ENCODE measurements at places on chromosomes 5 and 9.

DNA sequence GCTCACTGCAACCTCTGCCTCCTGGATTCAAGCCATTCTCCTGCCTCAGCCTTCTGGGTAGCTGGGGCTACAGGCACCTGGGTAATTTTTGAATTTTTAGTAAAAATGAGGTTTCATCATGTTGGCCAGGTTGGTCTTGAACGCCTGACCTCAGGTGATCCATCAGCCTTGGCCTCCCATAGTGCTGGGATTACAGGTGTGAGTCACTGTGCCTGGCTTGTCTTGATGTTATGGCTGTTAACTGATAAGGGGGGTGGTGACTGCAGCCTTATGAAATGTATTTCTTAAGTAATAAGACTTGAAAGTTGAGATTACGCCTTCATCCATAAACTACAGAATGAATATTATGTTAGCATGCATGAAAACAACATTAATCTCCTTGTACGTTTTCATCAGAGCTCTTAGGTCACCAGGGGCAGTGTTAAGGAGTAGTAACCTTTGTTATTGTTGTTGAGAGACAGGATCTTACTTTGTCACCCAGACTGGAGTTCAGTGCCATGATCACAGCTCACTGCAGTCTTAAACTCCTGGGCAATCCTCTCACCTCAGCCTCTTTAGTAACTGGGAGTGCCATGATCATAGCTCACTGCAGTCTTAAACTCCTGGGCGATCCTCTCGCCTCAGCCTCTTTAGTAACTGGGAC, 148.3 kb downstream of the ATP10B start:
- no peak for DNase-seq

DNA sequence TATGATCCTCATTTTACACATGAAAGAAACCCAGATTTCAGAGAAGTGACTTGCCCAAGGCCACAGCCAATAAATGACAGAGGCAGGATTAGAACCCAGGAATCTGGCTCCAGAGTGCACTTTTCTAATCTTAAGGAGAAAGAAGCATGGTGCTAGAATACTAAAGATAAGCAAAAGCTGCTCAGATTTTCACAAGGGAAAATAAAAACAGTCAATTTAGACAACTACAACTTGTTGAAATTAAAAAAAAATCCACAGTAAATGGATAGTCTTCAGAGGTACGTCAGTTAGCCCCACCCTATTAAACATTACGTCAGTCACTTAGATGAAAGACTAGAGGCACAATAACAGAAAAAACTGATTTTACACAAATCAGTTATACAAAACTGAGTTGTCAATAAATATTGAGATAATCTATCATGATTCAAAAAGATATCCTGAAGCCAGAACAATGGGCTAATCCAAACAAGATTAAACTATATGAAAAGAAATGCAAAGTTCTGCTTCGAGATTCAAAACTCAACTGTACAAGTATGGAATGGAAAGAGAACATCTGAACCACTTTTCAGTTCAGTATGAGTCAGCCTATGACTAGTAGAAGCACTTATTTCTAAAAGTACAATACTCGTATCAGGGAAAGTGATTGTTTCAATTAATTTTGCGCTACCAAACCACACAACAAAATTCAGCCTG, 9.3 kb downstream of the TMEM245 start:
- no peak for DNase-seq

DNA sequence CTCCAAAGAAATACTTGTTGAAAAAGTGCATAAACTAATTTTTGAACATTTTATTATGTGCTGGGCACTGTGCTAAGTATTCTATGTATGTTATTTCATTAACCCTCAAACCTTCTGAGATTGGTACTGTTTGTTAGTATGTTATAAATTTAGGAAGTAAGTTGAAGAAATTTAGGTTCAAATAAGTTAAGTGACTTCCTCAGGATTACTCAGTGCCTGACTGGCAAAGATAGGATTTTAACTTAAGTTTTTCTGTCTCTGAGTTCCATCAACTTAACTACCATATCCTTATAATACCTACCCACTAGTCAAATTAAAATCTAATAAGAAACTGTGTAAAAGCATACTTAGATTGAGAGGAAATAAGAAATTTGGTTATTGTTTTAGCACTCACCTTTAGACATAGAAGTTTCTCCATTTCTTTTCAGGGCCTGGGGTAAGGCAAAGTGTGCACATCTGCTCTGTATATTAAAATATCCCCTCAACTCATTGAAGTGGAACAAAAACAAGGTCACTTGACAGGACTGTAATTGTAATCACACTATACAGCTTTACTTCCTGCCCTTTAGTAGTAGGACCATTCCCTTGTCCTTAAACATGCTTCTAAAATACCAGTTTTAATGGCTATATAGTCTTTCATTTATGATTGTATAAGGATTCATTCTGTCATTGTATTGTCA, 15.2 kb downstream of the TGFBR1 start:
- DNase-seq, result no peak

- no peak for DNase-seq
Measured at GRCh38 chr5:62779010-62779422, 200.4 kb downstream of the LRRC70 start.

- DNase-seq, result no peak
Measured at GRCh38 chr9:8011974-8012373, 212.4 kb upstream of the DMAC1 start.

DNA sequence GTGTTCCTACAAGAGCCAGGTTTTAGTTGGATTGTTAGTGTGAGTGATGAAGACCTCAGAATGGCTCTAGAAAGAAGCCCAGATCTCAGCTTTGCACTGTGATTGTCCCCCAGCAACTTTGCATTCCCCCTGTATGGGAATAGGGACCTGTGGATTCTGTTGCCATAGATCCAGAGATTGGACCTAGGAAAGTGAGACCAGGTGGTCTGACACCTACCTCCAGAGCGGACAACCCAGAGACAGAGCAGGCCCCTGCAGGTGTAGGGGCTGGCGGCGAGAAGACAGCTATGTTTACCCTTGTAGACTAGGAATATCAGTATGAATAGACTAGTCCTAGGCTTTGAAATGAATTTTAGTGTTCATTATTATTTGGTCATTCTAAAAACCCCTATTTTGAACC, 53.6 kb downstream of the IRF1 start:
- no peak for DNase-seq

DNA sequence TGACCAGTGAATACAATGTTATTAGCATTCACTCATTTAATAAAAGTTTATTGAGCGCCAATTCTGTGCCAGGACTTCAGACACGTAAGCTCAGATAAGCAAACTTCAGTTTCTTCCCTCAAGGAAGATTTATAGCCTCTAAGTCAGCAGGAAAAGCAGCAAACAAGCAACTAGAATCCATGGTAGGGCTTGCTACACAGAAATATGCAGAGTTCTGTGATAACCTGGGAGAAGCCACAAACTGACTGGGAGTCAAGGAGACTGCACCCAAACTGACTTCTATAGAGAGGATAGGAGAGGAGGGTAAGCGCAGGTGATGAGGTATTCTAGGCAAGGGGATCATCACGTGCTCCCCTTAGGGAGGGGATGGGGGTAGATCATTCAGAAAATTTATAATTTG, 1.4 kb upstream of the OGN start:
- no peak for DNase-seq

DNA sequence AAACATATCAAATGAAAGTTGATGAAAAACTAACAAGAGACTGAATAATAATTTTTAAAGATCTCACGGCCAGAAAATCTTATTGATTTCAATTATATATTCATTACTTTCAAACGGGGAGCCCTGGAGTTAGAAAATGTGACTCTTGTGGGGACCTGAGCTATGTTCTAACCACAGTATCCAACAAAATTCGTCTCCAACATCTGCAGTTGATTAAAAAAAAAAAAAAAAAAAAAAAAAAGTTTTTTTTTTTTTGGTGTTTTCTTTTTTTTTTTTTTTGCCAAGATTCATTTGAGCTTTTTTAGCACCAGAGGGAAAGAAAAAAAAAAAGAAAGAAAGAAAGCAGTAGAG, 144.3 kb upstream of the PIK3R1 start:
- DNase-seq, result no peak

DNA sequence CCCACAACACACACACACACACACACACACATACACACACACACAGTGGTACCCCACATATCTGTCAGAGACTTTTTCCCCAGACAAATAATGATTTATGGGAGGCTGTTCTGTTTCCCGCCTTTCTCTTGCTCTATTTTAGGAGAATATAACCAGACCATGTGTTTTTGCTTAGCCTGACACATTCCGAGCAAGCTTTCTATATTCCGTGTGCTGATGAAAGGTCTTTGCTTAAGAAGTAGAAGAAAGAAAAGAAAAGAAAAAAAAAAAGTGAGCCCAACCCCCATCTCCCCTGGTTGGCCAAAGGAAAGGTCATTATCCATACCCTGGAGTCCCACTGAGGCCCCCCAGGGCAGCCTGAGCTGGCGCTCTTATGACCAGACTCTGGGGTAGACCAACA, 338.6 kb downstream of the SLIT3 start:
- no peak for DNase-seq

DNA sequence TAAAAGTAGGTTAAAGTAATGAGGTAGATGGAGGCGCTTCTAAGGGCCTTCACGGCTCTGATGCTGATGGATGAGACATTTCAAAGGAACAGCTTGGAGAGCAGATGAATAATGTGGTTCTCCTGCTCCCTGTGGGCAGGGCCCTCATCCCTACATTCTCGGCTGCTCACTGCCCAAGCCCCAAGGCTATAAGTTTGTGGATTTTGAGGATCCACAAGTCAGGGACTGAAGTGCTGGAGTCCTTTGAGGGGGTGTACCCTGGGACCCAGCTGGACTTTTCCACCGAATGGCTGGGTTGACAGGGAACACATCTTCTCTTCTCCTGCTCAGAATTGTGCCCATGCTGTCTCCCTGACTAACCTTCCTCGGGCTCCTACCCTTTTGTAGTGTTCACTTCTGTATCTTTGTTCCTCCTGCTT, 21.4 kb upstream of the CXCL14 start:
- DNase-seq, result no peak

DNA sequence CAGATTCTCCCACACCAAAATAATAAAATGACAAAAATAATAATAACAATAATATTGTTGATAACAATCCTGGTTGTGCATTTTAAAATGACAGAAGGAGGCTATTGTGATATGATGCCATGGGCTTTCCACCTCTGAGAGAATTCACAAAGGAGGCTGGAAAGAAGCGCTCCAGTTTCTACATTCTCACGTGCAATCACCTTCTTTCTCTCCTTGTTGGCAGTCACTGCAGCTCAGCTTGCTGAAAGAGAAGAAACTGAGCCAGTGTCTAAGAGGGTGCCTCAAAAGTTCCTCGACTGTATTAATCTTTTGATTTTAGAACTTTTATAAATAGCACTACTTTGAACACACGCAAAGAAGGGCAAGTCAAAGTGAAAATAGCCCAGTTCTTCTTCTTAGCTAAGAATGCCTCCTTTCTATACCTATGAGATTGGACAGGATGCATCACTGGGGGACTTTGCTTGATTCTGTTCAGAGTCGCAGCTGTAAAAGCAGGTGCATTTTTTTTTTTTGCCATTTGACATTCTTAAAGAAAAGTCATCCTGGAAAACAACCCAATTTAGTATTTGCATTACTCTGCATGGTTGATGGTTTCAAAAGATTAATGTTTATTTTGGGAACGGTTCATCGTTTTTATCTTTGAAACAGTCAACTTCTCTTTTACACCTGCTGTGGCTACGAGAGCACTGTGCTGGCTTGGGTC, 12.4 kb upstream of the SUB1 start:
- DNase-seq, result no peak

- DNase-seq, result no peak
Measured at GRCh38 chr5:35799181-35799580, 57.5 kb upstream of the IL7R start.

- DNase-seq, result no peak
Measured at GRCh38 chr9:122860319-122861142, 32.1 kb upstream of the PDCL start.

DNA sequence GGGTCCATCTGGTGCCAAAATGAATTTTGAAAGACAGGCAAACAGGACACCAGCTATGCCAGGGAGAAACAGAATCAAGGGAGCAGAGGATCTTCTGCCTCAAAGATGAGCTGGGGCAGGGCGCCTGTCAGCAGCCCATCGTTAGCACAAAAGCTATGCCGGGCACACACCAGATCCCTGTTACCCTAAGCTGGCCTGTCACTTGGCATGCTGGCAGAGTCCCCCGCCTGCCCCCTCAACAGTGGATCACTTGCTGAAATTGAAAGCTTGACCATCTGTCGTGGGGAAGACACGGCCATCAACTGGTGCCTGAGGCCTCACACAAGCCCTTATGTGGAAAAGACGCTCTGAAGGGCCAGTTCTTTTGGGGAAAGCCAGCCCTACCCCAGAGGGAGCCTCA, 256.4 kb downstream of the EBF1 start:
- no peak for DNase-seq

DNA sequence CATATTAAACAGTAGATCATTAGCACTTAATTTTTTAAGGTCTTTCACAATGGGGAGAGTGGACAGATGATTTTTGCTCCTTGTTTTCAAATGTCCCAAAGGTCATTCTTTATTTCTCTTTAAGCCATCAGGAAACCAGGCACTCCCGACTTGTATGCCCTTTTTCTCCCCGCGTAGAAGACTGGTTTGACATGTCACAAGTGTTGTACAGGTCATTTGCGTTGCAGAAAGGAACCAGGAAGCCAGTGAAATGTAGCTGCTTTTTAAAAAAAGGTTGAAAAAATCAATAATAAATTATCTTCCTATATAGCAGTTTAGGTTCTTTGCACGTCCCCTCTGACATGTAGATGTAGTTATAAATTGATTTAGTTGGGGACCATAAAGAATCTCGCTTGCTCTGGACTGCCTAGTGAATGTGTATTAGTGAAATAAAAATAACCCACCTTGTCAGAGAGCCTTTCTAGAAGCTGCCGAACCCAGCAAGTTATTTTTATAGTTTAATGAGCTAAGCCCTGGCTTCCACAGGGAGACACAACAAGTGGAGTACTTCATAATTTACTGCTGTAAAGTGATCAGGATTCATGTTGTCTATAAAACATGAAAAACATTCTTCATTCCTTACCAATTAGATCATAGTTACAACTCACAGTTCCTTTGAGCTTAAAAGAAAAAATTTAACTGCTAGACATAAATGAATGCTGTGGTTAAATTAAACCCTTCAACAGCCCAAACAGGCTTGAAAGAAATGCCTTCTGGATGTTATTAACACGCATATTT, 404.6 kb downstream of the CSNK1G3 start:
- no peak for DNase-seq

- DNase-seq, result no peak
Measured at GRCh38 chr9:22170990-22171670, 162.0 kb upstream of the CDKN2B start.

DNA sequence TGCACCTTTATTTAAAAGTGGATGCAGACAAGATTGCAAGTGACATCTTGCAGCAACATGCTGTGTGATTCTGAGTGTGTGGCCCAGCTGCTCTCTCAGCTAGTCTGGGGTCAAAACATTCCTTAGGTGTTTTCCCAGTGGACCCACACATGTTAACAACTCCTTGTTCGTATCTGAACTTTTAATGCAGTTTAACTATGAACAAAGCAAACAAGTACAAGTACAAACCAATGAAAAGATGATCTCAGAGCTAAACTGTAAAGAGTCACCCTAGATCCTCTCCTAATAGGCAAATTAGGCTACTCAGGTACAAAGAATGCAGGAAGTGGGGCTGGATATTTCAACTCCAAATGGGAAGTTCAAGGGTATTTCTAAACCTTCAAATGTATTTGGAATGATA, 108.4 kb downstream of the ENTREP1 start:
- no peak for DNase-seq

Measured in ascending aorta (tissue), 2 donors.